ENCODE measurements at places on chromosomes 12 and 14.

- DNase-seq: no peak
Measured at GRCh38 chr12:78929075-78929418, 64.5 kb downstream of the SYT1 start.

DNA sequence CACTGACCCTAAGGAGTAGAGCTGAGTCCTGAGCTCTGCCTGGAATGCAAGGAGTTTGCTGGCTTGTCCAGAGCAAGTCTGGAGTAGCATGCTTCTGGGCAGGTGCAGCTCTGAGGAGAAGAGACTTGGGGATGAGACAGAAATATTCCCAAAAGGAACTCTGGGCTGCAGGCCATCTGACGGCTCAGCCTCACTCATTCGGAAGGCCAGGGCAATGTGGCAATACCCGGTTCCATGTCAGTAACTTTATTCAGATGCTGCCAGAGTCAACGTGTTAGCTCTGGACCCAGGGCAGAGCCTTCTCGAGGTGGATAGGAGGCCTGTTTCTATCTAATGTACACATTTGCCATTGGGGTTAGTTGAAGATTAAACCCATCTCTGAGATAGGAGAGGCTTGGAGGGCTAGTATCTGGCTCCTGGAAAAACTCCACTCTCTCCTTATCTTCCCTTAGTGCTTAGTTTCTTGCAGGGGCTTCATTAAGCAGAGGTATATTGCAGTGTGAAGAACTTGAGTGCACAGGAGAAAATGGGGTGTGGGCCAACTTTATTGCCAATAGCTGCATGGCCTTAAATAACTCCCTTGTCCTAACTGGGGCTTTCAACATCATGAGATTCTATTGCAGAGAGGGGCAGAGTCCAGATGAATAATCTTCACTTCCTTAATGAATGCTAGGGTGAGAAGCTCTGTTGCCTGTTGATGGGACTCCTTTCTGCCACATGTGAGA lies 65.6 kb downstream of the NTF3 start:
- DNase-seq: no peak

GRCh38 chr12:93243689-93244513 lies 133.8 kb upstream of the NUDT4 start:
- DNase-seq: peak; percentile 43

DNA sequence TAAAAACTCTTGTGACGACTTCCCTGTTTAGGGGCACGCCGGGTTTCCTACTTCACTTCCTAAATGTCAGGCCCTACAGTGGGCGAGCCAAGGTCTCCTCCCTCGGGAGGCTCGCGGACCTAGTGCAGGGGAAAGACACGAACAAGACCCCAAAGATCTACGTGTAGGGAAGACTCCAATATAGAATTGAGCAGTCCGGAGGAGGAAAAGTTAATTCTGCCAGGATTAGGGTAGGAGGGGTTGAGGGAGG lies 564 bp downstream of the ATXN3 start:
- DNase-seq: no peak

- DNase-seq: no peak
Measured at GRCh38 chr14:71141701-71142374, 234.6 kb downstream of the PCNX1 start.

DNA sequence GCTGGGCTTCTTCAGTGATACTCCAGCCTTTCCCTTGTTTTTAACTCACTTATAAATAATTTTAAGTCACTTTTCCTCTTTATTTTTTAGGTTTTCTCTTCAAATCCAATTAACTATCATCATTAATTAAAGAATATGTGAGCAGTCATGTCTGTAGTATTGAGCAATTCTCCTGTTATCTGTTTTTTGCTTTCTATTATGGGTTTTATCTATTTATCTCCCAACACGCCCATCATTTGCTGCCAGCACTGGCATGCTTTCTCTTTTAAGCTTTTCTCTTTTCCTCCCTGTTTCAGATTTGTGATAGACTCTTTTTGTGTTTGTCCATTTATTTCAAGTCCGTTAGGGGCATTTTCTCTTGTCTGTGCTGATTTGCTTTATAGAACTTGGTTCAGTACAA lies 72.3 kb downstream of the CRADD start:
- DNase-seq: no peak

Measured in HTR-8/SVneo (cell line).